ENCODE measurements at places on chromosomes 2 and 18.

DNA sequence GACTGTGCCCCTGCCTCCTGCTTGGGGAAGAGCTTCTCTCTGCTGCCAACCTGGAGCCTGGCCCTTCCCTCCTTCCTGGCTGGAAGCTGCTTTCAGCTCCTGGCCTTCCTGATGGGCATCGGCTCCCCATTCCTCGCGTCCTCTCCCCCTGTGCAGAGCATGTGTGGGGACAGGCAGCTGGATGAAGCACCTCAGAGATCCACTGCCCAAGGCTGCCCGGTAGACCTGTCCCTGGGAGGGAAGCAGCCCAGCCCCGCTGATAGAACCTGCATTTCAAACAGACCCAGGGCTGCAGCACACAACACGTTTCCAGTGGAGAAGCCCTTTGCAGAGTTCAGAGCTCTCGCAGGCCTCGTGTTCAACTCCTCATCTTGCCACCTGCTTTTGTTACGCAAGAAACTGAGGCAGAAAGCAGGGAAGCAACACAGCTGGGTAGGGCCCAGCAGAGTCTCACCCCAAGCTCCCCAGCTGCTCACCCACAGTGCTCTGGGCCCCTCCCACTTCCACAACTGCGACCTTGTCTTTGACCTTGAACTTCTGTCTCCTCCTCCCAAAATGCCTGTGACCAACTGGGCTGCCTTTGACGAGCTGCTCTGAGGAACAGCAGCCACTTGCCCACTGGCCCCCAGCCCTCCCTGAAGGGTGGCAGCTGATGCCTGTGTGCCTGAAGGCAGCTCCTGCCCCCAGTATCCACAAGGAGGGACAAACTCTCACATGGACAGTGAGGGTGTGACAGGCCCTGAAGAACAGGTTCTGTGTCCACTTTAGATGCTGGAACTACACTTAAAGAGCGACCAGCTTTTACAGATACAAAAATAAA, 65.5 kb downstream of the PARD6G start:
- no peak for DNase-seq

- DNase-seq: no peak
Observed at GRCh38 chr2:130790312-130790711, 35.0 kb downstream of the AMER3 start.

DNA sequence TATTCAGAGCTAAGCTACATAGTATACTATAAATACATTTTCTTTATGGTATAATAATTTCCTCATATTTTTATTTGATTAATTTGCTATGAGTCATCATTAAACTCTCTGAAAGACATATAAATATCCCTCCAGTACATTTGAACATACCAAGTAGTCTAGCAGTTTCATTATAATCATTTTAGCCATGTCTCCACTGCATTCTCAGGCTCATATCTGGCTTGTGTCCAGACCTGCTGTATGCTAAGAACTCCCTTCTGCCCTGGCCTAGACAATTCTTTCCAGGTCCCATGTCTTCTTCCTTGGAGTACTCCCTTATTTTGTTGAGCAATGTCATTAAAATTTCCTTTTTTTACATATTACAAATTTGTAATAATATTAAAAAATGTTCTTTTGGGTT, 16.6 kb upstream of the DYNC1I2 start:
- DNase-seq: no peak

DNA sequence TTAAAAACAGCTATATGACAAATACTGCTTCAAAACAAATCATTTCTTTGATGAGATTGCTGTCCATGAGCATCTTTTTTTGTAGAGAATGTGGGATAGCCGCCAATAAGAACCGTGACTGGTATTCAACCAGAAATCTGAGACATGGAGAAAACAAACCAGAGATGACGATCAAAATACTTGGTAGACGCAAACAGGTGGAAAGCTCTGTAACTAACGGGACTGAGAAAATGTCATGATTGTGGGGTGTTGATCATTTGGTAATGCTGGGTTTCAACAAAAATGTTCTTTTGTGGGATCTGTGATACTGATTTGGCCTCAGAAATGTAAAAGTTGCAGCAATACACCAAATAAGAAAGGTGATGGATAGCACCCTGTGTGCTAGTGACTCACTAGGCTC, 364.8 kb downstream of the NYAP2 start:
- DNase-seq: no peak

GRCh38 chr18:51300912-51301311, 103.4 kb upstream of the MEX3C start:
- DNase-seq: no peak

- no peak for DNase-seq
Observed at GRCh38 chr2:138390316-138390945, 111.1 kb upstream of the SPOPL start.

DNA sequence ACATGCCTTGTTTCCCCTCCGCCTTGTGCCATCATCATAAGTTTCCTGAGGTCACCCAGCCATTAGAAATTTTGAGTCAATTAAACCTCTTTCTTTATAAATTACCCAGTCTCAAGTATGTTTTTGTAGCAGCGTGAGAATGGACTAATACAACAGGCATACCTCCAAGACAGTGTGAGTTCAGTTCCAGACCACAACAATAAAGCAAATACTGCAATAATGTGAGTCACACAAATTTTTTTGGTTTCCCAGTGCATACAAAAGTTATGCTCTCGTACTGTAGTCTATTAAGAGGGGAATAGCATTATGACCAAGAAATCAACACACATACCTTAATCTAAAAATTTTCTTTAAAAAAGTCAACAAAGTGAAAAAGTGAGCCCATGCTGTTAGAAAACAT, 217.2 kb downstream of the NR4A2 start:
- no peak for DNase-seq

DNA sequence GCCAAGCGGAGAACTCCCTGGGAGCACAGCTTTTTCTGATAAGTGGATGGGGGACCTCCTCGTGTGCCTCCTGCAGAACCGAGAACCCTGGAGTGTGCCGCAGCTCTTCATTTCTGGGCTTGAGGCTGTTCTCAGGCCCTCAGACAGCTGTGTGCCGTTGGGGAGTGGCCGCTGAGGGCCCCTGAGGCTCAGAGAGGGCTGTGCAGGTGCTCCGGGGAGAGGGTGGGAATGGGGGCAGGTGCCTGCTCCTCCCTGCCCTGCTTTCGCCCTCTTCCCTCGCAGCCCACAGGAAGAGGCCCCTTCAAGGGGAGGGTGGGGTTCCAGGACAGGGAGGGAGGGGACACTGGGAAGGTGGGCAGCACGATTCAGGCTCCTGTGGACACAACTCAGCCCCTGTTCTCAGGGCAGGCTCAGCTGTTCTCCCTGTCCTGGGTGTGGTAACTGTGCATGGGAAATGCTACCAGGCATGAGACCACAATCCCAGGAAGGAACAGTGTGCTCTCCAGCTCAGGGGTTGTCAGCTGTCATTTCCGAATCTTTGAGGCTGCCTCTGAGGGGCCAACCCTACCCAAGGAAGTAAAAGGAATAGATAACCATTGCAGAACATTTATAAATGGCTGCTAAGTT, 11.3 kb downstream of the LCT start:
- no peak for DNase-seq

GRCh38 chr2:41940060-41940744, 107.6 kb upstream of the PKDCC start:
- no peak for DNase-seq

GRCh38 chr18:48832938-48833700, 117.6 kb downstream of the SMAD7 start:
- DNase-seq: peak; percentile 77

- DNase-seq: no peak
Observed at GRCh38 chr2:183123117-183123958, 905 bp upstream of the NUP35 start.

- no peak for DNase-seq
Observed at GRCh38 chr2:7765236-7765635, 848.0 kb downstream of the RNF144A start.

DNA sequence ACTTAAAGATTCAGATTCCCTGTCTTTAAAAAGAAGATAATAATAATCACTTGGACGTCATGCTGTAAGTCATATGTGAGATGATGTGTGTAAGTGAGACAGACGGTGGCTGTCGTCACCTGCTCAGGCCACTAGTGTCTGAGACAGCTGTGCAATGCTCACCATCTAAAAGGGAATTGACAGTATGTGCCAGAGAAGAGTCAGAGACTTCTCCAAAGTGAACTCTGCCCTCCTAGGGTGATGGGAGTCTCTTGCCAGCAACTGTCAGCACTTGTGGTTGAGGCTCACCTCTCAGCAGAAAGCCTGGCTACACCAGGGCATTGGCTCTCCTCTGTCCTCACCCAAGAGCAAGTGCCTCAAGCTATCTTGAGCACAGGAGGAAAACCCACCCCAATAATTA, 131.6 kb upstream of the DNAJC10 start:
- no peak for DNase-seq

DNA sequence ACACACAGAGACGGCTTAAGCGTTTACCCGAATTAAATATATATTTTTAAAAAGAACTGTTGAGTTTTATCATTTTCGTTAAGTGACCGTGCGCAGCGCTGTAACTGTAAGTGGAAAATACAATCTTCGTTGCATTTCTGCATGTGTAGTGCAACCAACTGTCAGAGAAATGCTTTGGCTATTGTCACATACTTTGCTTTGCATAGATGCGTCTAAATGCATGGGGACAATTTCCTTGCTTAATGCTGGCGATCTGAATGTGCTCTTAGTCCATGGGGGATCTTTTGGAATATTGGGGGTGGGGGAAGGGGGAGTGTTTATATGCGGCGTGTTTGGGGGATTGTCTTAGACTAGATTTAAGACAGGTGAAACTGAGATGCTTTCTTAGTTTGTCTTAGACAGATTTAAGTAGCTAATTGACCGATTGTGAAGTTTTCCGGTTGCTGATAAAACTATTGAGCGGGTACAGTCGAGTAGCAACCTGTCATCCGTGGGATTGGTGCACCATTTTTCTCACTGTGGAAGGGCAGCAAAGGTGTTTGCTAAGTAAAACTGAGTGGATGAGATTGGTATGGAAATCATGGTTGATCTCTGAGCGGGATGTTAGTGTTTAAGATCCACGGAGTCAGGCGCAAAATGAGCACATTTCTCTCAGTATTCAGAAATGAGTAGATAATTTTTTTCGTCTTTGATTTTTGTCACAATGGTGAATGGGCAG, 476 bp downstream of the VSNL1 start:
- no peak for DNase-seq

GRCh38 chr2:18399601-18400000, 160.9 kb downstream of the RDH14 start:
- no peak for DNase-seq

- no peak for DNase-seq
Observed at GRCh38 chr2:31147645-31148044, 9.4 kb upstream of the GALNT14 start.

- no peak for DNase-seq
Observed at GRCh38 chr2:164824872-164825271, 16.8 kb downstream of the COBLL1 start.

DNA sequence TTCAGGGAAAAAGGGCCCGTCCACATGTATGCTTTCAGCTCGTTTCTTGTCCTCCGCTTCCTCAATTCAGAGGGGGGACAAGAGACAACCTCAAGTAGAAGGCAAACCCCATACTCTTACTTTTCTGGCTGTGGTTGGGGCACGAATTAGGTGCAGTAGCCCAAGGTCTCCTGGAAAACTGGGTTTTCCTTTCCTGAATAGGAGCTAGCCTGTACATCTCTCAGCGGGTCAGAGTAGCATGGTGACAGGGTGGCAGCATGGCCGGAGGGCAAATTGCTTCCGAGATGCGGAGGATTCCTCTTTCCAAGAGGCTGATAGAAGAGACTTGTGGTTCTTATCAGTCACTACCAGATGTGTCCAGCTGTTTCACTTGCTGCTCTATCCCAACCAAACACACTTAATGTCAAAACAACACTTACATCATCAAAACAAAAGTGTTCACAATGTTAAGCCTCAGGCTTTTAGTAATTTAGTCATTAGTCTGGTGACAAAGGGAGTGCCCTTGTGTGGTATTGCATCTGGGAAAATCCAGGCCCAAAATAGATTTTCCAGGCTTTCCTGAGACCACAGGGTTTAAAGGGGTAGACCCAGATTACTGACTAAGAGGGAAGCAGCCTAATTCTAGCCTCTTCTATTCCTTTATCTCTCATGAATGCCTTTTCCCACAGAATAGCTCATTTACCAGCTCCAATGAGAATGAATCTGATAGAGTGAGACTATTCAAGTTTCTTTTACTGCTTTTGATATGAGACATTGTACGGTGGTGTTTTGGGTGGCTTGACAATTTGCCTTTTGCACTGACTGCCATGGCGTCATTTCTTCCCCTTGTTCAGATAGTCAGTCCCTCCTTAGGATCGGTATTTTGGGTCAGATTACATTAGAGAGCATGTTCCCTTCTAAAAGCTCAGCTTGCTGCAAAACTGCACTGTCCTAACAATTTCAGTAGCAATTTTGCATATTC, 162.0 kb downstream of the LTBP1 start:
- DNase-seq: no peak

DNA sequence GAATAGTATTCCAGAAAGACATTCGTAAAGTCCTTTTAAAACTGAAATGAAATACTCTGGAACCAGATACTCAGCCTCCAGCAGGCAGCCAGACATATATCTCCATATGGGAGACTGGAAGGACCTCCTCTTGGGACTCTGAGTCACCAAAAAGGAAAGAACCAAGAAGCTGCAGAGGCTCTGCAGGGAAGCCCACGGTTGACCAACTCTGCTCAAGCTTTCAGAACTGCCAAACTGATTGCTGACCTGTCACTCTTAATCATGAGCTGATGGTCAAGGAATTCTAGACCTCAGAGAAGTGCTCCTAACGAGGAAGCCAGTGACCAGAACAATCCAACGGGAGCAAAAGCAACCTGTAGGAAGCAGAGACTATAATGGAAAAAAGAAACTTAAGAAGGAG, 434.7 kb downstream of the EIPR1 start:
- DNase-seq: no peak

- DNase-seq: no peak
Observed at GRCh38 chr2:238727585-238728329, 120.1 kb upstream of the TWIST2 start.

GRCh38 chr18:57856557-57857280, 53.6 kb upstream of the ATP8B1 start:
- no peak for DNase-seq

GRCh38 chr18:9740071-9740470, 32.0 kb downstream of the RAB31 start:
- DNase-seq: no peak

DNA sequence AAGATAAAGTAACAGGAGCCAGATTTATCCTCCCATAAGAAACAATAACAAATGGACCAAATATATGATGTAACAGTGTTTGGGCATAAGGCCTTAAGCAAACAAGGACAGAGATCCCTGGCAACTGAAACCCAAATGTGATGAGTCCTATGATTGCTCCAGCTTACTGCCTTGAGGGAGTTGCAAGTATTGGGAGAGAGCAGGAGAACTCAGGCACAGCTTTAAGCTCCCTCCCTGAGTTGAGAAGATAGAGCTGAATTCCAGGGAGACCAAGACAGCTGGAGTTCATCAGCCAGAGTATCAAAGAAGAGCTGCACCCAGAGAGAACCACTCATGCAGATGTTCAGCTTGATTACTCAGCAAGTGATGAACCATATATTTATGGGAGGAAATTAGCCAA, 814.5 kb upstream of the RAB6C start:
- no peak for DNase-seq

All from cardiac septum (tissue), 1 donor.